ENCODE measurements at places on chromosomes 16 and 17.

GRCh38 chr17:42906772-42907446 is 6.3 kb downstream of the G6PC1 start:
- DNase-seq, result no peak

GRCh38 chr17:49741009-49741691 is 22.8 kb downstream of the FAM117A start:
- DNase-seq, result no peak

GRCh38 chr17:58416937-58417299 is 416 bp downstream of the RNF43 start:
- no peak for DNase-seq

DNA sequence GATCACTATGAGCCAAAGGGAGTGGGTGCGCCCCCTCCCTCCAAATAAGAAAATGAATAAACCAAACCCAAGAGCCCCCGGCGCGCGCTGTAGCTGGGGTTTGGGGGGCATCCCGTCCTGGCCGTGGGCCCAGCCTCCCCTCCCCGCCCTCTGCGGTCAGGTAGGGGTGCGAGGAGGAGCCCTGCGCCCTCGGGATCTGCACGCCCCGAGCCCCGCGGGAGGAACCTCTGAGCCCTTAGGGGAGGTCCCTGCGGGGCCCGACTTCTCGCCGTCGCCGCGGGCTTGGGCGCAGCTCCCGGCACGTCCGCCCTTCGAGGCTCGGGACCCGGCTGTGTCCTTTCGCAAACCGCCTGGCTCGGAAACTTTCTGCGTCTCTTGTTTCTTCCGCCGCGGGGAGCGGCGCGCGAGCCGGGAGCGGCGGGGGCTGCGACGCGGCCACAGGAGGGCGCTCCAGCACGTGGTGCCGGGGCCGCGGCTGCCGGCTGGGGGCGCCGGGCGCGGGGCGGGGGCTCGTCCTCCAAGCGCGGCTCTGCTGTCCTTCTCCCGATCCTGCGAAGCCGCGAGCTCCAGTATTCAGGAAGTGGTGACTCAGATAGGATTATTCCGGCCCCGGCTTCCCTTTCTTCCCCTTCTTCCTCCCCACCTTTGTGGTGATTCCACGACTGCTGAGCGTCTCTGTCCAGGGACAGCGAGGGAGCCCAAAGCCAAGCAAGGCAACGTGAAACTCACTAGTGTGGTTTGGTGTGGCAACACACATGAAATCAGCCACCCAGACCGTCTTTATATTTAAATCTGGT is 1.6 kb downstream of the PITPNC1 start:
- DNase-seq, result peak; percentile 67

DNA sequence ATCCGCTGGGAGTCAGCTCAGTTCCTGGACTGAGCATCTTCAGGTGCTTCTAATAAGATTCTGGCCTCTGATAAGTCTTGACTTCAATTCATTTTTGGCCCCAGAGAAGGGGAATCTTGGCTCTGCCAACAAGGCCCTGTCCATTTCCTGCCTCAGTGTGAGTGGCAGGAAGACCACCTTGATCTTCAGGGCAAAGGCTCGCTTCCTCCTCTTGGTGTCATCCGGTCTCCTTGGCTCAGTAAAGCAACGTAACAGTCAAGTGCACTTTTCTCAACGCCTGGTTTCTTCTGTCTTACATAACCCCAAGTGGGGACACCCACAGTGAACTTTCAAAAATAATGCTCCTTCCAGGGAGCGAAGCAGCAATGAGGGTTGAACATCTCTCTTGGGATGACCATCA is 169.8 kb downstream of the PRKCB start:
- DNase-seq, result no peak

GRCh38 chr17:8598913-8599312 is 31.6 kb downstream of the MYH10 start:
- DNase-seq, result no peak

GRCh38 chr17:64554028-64554637 is 47.4 kb downstream of the CEP95 start:
- no peak for DNase-seq

DNA sequence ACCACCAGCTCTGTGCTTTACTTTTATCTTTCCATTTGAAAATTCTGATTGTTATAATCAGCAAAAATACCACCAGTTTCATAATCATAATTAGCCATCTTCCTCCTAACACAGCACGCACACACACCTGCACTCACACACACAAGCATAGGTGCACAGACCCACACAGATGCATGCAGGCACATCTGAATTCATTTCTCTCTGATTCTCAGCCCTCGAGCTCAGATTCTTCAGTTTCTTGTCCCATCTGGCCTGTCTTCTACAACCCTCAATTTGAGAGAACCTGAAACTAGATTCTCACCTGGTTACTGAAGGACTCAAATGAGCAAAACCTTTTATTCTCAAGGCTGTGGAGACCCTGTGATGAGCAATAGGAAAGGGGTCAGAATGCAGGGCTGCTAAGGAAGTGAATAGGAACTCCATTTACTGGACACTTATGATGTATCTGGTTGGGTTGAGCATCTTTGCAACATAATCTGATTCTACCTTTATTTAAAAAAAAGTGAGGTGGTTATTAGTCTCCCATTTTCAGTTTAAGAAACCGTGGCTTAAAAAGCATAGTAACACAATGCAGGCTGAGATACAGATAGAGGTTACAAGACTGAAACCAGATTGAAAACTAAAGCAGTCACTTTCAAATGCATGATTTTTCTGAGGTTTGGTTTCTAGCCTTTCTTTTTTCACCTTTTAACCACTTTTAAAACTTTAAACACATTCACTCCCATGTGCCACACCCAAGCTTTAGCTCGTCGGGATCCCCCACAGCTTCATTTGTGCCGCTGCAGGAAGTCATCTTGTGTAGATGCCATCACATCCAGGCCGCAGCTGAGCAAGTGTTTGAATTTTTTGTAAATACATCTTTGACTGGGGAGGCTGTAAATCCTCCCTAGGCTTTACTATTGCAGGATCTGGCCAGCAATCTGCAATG is 9.4 kb downstream of the KRT33A start:
- no peak for DNase-seq

DNA sequence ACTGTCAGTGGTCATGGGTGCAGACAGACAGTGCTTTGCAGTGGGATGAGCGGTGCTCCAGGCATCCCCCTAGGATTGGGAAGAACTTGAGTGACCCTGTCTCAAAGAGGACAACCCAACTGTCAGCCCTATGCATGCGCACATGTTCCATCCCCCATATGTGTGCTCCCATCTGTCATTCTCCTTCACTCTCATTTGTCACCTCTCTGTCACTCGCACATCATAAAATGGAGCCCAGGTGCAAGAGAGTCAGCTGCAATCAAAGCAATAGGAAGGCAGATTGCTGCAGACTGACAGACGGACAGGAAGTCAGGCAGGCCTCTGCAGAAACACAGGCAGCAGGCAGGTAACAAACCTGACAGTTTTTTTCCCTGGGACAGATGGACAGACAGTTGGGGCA is 101.8 kb upstream of the CCL1 start:
- DNase-seq, result no peak

DNA sequence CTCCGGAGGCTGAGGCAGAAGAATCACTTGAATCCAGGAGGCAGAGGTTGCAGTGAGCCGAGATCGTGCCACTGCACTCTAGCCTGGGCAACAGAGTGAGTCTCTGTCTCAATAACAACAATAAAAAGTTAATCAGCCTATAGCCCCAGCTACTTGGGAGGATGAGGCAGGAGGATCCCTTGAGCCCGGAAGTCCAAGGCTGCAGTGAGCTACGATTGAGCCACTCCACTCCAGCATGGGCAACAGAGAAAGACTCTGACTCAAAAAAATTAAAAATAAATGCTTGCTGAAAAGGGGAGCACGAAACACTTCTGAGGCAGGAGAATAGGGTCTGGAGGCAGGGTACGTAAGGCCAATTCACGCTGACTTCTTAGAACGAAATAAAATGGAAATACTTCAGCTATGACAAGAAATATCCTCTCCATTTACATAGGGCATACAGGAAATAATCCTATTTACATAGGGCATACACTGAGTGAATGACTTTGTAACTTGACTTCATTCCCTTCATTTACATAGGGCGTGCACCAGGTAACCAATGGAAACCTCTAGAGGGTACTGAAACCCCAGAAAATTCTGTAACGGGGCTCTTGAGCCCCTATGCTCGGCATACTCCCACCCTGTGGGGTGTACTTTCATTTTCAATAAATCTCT is 3.2 kb upstream of the PRPSAP1 start:
- no peak for DNase-seq

DNA sequence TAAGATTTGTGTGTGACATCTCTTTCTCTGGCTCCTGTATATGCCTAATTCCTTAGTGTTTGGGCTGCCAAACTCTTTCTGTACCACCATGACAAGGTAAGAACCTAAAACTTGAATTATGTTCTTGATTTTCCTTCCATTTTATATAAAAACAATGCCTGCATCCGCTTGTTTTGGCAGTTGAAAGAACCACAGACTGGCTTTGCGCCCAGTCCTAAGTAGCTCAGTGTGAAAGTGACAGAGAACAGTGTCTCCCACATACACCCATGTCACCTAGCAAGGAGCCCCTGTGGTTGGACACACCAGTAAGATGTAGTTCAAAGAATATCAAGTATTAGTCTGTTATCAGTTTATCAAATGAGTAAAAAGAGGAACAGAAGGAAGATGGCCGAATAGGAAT is 40.7 kb upstream of the SLC6A2 start:
- no peak for DNase-seq

DNA sequence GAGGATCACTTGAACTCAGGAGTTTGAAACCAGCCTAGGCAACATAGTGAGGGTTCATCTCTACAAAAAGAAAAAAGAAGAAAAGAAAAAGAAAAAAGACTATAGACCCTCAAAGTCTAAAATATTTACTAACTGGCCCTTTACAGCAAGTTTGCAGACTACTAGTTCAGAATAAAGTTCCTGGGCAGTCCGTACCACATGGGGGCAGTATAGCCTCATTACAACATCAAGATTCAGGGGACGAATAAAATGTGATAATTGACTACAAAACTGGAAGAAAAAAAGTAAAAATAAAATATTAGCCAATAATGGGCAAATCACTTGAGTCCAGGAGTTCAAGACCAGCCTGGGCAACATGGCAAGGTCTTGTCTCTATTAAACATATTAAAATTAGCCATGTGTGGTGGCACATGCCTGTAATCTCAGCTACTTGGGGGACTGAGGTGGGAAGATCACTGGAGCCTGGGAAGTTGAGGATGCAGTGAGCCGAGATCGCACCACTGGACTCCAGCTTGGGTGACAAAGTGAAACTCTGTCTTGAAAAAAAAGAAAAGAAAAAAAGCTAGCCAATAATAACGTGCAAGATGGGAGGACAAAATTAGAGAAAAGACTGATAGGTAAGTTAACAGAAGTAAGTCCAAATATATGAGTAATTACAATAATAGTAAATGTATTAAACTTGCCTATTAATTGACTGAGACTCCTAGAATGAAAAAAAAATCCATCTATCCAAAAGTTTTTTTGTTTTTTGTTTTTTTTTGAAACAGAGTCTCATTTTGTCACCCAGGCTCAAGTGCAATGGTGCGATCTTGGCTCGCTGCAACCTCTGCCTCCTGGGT is 129.4 kb upstream of the SEC14L1 start:
- DNase-seq, result no peak

GRCh38 chr17:83178533-83179304 is 99.3 kb downstream of the METRNL start:
- no peak for DNase-seq

- DNase-seq, result no peak
Measured at GRCh38 chr16:68131813-68132706, 46.9 kb downstream of the NFATC3 start.

- no peak for DNase-seq
Measured at GRCh38 chr17:76527430-76528111, 9.9 kb downstream of the CYGB start.

- DNase-seq, result no peak
Measured at GRCh38 chr16:54432897-54433229, 146.3 kb upstream of the IRX3 start.

GRCh38 chr16:21167360-21167759 is 8.9 kb downstream of the LDAF1 start:
- no peak for DNase-seq

DNA sequence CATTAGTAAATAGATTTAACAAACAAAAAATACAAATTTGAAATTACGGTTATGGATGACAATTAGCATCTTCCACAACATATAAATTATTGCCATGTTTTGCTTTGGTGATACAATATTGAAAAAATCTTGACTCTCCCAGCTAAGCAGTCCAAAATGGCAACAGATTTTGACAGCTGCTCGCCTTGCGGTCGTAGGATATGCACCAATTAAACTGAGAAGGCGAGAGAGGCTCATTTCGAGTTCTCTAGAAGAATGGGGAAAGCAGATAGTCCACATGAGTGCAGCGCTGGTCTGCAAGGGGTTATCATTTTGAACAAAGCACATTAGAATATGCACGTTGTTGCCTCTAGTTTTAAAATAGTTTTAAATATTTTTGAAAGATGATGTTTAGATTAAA is 55.3 kb downstream of the AKAP1 start:
- no peak for DNase-seq

DNA sequence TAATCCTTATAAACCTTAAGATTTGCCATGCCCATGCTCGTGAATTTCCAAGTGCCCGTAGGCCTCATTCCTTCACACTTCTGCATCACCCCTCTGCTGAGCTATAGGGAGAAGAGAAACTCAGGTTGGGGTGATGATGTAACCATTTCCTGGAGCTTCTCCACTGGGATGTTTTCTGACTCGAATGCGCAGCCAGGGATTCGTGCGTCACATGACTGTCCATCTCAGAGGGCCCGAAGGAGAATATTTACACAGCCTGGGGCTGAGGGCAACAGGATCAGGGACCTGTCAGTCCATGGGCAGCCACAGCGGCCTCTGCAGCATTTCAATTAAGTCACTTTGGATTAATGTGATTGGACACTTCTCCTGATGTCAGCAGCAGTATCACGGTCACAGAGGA is 8.7 kb downstream of the GSG1L2 start:
- no peak for DNase-seq

- no peak for DNase-seq
Measured at GRCh38 chr17:38600416-38600815, 5.3 kb downstream of the SRCIN1 start.

DNA sequence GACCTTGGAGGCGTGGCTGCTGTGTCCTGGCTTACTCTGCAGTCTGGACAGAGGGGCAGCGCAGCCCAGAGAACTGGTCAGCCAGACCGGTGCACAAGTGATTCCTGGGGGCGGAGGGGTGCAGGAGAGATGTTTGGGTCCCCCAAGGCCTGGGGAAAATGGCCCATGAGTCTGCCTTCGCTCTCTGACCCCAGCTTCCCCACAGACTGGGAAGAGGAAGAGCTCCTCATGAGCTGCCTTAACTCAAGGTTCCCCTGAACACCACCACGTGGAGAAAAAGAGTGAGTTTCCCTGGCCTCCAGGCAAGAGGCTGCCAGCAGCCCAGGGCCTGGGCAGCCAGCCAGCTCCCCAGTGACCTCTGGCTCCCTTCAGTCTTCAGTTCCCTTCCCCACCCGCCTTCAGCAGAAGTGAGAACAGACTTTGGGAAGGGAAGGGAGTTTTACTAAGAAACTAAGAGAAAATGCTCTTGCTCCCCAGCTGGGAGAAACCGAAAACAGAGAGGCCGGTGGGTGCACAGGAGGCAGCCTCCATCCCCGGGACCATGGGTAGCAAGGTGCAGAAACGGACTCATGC is 2.0 kb upstream of the C17orf99 start:
- DNase-seq, result no peak

GRCh38 chr17:80727409-80727755 is 182.7 kb downstream of the RPTOR start:
- no peak for DNase-seq
